Esophagus muscularis mucosa (tissue), 4 donors: ENCODE measurements at places on chromosomes 5 and 9. TPM values are rescaled to one million over a fixed set of nuclear protein-coding genes. Genes with fewer than 3 reads are reported as not detected.

DNA sequence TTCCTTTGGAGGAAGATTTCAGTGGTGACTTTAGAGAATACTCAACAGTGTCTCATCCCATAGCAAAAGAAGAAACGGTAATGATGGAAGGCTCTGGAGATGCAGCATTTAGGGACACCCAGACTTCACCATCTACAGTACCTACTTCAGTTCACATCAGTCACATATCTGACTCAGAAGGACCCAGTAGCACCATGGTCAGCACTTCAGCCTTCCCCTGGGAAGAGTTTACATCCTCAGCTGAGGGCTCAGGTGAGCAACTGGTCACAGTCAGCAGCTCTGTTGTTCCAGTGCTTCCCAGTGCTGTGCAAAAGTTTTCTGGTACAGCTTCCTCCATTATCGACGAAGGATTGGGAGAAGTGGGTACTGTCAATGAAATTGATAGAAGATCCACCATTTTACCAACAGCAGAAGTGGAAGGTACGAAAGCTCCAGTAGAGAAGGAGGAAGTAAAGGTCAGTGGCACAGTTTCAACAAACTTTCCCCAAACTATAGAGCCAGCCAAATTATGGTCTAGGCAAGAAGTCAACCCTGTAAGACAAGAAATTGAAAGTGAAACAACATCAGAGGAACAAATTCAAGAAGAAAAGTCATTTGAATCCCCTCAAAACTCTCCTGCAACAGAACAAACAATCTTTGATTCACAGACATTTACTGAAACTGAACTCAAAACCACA is 67.4 kb downstream of the VCAN start:
- H3K4me3 ChIP-seq = no peak overlapping the region
- DNase-seq = no peak
- no peak overlapping the region for H3K27ac ChIP-seq
- H3K27me3 ChIP-seq = no peaks in the 10 kb centered on the region
- no peaks in the 10 kb centered on the region for H3K36me3 ChIP-seq
- H3K4me1 ChIP-seq = no peaks in the 10 kb centered on the region

GRCh38 chr5:3329427-3329826 is 266.2 kb upstream of the IRX1 start:
- H3K36me3 ChIP-seq = no peaks in the 10 kb centered on the region
- H3K27me3 ChIP-seq = peaks cover 12% of the 10 kb centered on the region
- H3K4me3 ChIP-seq = no peak overlapping the region
- no peak for DNase-seq
- no peaks in the 10 kb centered on the region for H3K4me1 ChIP-seq

DNA sequence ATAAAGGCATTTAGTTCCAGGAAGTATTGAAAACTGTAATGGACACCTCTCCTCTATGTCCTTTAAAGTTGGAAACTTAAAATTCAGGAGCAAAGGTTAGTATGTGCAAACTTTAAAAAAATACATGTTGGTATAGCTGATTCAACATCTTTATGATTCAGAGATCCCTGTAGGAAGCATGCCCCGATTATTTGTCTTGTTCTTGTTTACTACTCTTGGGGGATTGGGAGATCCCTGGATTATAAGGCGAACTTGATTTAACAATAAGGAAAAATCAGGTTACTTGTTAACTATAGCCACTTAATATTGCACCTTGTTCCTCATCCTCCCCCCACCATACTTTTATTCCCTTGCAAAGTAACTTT is 1.7 kb downstream of the F2RL1 start:
- H3K4me1 ChIP-seq = peaks cover 21% of the 10 kb centered on the region
- H3K36me3 ChIP-seq = no peaks in the 10 kb centered on the region
- no peak for DNase-seq
- no peak overlapping the region for H3K27ac ChIP-seq

DNA sequence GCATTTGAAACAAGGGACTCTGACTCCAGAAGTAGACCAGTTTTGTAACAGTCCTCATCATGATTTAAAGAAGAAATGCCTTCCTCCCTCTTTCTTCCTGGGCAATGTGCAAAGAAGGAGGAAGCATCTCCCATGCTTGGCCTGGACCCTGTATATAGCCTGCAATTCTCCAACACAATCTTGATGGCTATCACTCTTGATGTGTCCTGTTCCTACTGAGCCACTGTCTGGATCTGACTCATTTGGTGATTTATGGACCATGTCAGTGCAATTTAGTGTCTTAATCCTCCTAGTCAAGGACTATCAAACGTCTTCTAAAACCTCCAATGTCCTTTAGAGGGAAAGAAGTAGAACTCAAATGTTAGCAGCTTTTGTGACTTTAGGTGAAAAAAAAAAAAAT is 697.3 kb downstream of the TLR4 start:
- no peak overlapping the region for H3K4me3 ChIP-seq
- no peak for DNase-seq
- no peaks in the 10 kb centered on the region for H3K36me3 ChIP-seq
- no peaks in the 10 kb centered on the region for H3K4me1 ChIP-seq
- no peak overlapping the region for H3K27ac ChIP-seq

Gene PRLR
- 1.7 TPM for total RNA-seq

GRCh38 chr9:104999136-104999535 is 71.2 kb upstream of the ABCA1 start:
- peaks cover under 1% of the 10 kb centered on the region for H3K4me1 ChIP-seq
- no peak overlapping the region for H3K27ac ChIP-seq
- H3K36me3 ChIP-seq = no peaks in the 10 kb centered on the region
- no peak for DNase-seq

Gene FAF2
- total RNA-seq = 21.4 TPM

Gene PDCD1LG2
- 3.1 TPM for total RNA-seq

DNA sequence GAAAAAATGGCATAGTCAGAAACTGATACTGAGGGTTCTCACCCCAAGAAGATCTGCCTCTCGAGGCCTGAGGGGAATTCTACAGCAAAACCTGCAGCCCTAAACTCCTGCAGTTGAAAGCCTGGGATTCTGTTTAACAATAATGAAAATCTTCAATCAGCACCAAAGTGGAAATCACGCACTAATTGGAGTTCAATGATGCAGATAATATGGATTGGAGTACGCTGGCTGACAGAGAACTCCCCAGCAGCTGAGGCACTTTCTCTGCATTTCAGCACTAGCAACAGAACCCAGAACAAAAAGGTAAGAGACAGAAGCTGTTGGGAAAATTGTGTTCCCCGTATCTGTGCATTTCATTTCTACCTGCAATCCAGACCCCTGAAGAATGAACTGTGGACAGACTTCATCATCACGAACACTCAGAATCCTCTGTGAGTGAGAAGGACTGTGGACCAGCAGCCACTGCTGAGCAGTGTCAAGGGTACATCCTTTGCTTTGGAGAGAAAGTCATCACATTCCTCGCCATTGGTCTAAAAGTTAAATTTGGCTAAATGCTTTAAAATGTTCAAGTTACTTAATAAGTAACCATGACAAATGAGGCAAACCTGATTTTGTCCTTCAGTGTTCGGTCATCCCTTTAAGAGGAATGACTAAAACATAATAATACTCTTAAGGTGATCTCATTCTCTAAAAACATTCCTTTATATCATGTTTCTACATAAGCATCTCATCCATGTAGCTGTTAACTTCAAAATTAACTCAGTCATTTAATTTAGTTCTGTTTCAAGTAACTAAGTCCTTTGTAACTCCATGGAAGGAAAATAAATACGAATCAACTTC is 126.1 kb downstream of the GAS1 start:
- no peak for DNase-seq
- H3K27ac ChIP-seq = no peak overlapping the region
- H3K4me1 ChIP-seq = peaks cover 9% of the 10 kb centered on the region
- H3K27me3 ChIP-seq = no peaks in the 10 kb centered on the region
- H3K36me3 ChIP-seq = no peaks in the 10 kb centered on the region
- no peak overlapping the region for H3K4me3 ChIP-seq
